ENCODE measurements at places on chromosomes 5 and 9. TPM values are rescaled to one million over a fixed set of nuclear protein-coding genes. Genes with fewer than 3 reads are reported as not detected.

- peak; percentile 40 for DNase-seq
These were observed 69.4 kb upstream of the NFIB start for GRCh38 chr9:14383294-14383693.

DNA sequence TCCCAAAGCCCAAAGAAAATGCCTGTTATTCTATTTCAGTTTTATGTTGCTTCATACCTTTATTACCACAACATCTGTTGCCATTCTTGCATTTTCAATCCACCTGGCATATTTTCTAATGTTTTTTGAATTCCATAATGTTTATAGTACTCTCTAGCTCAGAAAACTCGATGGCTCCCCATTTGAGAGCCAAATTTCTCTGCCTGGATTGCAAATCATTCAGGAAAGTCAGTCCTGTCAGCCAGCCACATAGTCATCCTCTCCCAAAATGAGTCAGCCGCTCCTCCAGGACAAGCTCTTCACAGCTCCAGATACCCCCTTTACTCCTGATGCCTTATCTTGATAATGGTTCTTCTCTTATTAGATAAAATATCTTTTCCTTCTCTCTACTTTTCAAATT, 78.2 kb upstream of the ADCY2 start:
- DNase-seq = no peak

DNA sequence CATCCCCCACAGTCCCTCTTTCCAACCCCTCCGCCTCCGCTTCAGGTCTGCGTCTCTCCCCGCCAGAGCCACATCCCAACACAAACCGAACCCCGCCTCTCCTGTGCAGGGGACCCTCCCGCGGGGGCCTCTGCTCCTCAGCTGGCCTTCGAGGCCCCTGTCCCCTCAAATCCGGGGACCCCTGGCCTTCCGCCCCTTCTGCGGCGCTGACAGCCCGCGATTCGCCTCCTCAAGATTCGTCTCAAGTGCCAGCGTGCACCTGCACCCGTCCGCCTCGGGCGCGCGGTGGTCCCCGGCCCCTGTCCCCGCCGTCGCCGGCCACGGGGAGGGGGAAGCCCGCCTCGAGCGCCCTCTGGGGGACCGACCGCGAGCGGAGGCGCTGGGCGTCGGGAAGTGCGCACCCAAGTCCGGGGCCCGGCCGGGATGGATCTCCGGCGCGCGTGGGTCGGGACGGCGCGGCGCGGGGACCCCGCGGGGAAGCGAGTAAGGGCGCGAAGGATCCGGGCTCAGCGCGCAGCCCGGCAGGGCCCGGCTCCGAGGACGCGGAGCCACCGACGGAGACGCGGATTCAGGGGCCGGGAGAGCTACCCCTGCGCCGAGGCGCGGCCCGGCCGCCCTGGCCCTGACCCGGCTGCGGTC, 623 bp downstream of the FLT4 start:
- no peak for DNase-seq

- peak; percentile 72 for DNase-seq
These were observed at the start of gene COL27A1 for GRCh38 chr9:114155263-114155994. TSS of gene COL27A1 (plus strand) at chr9:114155537. CDS start at chr9:114155951, 414 bp downstream.

GRCh38 chr5:131466171-131466766, 168.8 kb downstream of the RAPGEF6 start:
- DNase-seq = peak; percentile 77

- DNase-seq = no peak
These were observed 88.6 kb downstream of the EHMT1 start for GRCh38 chr9:137707361-137707760.

The ADAMTS13 gene
- total RNA-seq = 2.3 TPM

The FAM221B gene
- total RNA-seq = not detected

The MELK gene
- 74.2 TPM for total RNA-seq

The PIP5K1B gene
- not detected for total RNA-seq

The ZFP37 gene
- total RNA-seq = 4.9 TPM

All from LHCN-M2 (cell line).